ENCODE measurements at places on chromosomes 6 and 20.
A peak's percentile ranks its signal among the peaks of the same experiment; 100 is the strongest.

DNA sequence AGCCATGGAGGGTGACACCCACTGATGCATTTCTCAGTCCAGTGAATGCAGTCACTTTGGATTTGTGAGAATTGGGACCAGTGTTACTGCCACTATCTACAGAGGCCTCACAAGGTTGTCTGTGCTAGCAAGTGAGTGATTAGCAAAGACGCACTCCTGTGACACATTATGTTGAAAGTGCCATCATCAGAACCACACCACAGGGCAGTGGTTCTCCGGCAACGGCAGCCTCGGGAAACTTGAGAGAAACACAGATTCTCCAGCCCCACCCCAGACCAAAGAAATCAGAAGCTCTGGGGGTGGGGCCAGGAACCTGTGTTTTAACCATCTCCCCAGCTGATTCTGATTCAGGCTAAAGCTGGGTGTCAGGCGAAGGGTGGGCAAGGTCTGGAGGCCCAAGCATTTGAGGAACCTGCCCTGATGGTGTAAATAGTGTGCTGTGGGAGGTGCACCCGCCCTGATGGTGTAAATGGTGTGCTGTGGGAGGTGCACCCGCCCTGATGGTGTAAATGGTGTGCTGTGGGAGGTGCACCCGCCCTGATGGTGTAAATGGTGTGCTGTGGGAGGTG is 39.9 kb downstream of the TMEM242 start:
- no peak for DNase-seq

DNA sequence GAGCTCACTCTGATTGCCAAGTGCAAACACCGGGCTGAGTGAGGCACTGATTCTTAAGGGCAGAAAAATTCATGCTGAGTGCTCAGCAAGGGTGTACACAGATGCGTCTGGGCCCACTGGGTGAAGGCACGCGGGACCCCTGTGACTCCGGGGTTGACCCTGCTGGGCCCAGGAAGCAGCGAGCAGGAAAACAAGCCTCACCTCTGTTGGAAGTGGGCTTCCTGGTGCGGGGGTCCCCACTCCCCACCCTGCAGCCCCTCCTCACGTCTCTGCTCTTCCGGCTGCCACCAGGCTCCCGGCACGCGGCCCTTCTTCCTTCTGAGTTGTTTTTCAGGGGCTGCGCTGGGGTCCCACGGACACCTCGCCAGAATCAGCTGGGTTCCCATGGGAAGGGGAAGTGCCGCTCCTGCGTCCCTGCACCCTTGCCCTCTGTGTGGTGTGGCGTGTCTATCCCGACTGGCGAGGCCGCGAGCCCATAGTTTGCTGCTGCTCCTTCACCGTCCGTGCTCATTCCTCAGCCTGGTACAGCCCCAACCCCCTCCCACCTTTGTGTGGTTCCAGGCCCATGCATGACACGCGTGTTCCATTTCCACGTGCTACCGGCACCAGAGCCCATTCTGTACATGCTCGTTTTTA is 80.6 kb upstream of the BHLHE23 start:
- no peak for DNase-seq

DNA sequence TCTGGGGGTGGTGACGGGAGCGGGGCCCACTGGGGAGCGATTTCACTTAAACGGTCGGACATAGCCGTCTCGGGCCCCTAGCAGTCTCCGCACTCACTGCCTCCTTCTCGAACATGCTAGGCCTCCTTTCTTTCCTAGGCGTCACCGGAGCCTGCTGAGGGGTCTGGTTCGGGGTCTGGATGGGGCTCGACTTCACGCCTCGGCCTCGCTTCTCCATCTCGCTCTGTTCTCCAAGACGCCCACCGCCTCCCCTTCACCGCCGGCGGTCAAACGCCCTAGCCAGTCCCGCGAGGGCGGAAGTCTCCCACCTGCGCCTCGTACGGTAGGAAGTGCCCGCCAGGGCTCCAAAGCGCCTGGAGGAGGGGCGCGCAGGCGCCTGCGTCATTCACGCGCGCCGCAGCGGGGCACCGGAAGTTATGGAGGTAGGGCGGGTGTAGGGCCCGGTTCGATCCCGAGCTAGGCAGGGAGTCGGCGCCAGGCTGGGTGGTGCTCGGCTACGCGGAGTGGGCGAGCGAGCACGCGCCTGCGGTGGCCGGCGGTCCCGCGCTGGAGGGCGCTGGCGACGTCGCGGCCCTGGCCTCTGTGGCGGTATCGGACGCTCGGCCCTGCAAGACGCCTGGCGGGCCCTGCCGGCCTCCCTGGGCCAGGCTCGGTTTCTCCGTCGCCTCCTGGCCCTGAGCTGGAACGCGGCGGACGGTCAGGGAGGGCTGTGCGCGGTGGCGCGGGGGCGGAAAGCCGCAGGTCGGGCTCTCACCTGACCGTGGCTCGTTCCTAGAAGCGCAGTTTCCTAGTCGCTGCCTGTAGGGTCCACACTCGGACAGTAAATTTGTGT is at the start of the genes DYNLT2 and ERMARD:
DYNLT2 (minus strand) TSS at position 331 of the 832 bp plus-strand sequence; CDS start at position 217, 114 bp downstream.
ERMARD (plus strand) TSS at position 381 of the 832 bp plus-strand sequence; CDS start at position 417, 36 bp downstream.
- peak; percentile 85 for DNase-seq

GRCh38 chr20:17796091-17796563 is 96.4 kb downstream of the BANF2 start:
- peak; percentile 59 for DNase-seq

GRCh38 chr20:47925593-47925992 is 140.3 kb upstream of the SULF2 start:
- DNase-seq = no peak

GRCh38 chr6:125612345-125612846 is 137.0 kb upstream of the HEY2 start:
- no peak for DNase-seq

DNA sequence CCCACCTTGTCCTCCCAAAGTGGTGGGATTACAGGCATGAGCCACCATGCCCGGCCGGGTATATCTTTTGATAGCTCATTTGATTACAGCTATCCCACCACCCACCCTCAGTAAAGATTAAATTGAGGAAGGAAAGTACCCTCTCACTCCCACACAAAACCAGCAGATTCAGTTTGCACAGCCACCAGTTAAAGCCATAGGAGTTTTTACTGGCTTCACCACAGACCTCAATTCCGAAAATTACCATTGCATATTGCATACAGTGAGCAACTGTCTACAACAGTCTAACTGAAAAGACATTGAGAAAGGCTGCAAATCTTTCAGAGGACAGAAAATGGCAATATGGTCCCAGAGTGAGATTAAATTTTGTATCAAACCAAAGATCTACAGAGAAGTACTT is 34.9 kb downstream of the ESF1 start:
- no peak for DNase-seq

DNA sequence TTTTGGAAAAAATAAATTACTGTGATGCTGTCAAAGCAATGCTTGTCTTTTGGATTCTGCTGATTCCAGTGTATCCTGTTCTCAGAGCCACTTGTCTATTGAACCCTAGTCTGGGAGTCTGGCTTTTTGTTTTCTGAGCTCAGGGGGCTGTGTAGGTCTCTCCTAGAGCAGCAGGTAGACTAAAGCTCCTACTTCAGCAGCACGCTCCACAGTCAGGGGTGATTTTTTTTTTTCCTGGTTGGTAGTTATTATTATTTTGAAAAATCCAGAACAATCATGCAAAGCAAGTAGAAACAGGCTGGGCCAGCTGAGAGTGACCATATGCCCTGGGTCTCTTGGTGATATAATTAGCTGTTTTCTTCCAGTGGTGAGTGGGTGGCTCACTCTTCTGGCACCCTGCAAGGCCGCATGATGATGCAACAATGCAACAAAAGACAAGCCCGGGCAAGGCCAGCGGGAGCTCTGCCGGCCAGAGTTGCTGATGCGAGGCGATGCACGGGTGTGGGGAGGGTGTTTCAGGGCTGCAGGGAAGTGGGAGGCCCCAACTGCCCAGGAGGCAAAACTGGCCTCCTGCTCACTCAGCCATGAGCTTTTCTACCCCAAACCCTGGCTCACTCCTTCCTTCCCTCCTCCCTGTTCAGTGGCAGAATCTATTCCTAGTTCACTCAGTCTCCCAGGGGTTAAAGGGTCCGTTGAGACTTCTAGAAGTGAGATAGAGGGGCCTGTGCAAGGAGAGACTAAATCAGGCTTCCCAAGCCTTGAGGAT is 11.5 kb upstream of the CDKN1A start:
- DNase-seq = peak; percentile 81

DNA sequence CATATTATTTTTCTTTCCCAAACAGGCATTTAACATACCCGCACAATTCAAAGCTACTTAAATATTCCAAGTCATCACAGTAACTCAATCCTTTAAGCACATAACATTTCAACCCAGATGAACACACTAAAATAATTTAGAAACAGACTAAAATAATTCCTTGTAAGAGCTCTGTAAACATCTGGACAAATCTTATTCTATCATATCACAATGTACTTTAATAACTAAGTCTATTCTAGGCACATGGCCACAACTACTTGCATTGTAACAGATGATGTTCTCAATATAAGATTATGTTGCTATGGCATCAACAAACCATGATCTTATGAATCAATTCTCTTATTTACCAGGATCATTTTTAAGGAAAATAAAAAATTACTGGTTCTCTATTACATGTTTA is 123.2 kb upstream of the THEMIS start:
- no peak for DNase-seq

- DNase-seq = no peak
Measured at GRCh38 chr20:43996240-43996930, 81.7 kb downstream of the TOX2 start.

DNA sequence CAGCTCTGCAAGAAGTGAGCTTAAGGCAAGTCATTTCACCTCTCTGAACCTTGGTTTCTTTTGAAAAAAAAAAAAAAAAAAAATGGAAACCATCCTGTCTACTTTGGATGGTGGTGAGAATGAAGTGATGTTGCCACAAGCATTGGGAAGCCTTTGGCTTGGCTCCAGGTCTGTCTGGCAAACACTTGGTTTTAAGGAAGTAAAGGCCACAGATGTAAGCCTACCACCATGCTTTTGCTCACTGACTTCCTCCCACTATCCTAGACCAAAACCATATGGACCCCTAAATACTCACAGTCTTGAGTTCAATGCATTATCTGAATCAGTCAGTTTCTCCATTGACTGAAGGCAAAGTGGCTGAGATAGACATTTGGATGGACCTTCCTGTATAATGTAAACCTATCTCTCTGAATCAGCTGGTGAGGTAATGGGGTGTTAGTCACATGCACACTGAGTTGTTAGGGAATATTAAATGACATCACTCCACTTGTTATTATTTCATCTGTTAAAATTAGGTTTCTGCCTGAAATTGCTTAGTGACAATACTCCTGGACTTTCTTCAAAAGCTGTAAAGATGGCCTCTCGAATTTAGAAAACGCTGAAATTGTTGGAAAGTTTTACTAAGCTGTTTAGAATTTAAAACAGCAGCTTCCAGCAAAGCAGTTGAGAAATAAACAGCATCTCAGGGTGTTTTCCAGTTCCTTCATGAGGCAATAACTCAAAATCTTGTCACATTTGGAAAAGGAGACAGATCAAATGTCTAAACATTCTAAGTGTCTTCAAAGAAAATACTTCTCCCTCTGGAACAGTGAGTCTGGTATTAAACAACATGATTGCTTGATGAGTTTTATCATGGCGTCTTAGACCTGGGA is 833.5 kb downstream of the DHX35 start:
- no peak for DNase-seq

DNA sequence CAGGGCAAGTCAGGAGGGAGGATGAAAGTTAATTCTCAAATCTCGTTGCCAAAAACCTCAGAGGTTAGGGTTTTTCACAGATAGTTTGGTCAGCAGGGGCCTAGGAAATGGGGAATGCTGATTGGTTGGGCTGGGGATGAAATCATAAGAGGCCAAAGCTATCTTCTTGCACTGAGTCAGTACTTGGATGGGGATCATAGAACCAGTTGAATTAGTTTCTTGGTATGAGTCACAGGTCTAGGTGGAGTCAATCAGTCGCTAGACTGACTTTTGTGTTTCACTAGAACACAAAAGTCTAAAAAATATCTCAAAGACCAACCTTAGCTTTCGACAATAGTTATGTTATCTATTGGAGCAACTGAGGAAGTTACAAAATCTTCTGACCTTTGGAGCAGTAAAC is 368.5 kb downstream of the TBC1D32 start:
- no peak for DNase-seq

GRCh38 chr6:42503894-42504293 is 52.2 kb upstream of the TRERF1 start:
- no peak for DNase-seq

DNA sequence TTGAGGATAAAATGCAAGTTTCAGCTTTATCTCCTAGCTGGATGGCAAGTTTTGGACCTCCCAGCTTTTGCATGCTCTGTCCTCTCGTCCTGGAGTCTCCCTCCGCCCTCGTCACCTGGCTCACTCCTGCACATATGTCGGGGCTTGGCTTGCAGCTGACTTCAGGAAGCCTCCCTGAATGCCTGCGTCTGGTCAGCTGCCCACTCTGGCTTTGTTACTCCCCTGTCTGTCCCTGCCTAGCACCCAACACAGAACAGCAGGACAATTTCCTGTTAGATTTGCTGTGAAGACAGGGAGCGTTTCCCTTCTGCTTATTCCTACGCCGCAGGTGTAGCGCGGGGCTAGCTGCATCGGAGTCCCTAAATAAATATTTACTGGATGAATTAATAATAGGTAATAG is 5.4 kb downstream of the JPH2 start:
- DNase-seq = peak; percentile 88

DNA sequence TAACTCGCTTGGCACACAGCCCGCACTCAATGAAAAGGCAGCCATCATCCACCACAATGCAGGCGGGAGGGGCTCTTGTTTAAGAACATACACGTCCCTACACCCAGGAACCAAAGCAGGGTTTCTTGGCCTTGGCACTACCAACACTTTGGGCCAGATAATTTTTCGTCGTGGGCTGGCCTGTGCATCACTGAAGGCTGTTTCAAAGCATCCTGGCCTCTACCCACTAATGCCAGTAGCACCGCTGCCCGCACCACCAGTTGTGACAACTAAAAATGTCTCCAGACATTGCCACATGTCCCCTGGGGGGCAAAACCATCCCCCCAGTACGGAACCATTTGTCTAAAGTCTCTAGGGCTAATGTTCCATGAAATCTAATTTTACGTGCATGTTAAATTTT is 13.0 kb downstream of the UQCC2 start:
- DNase-seq = no peak

GRCh38 chr6:35298625-35299140 is 1.1 kb downstream of the DEF6 start:
- no peak for DNase-seq

GRCh38 chr6:13327691-13328075 is 654 bp downstream of the TBC1D7 start:
- DNase-seq = no peak

GRCh38 chr6:73636048-73636447 is 17.7 kb downstream of the SLC17A5 start:
- DNase-seq = no peak

GRCh38 chr6:7080311-7080710 is 27.4 kb upstream of the RREB1 start:
- DNase-seq = no peak

- DNase-seq = no peak
Measured at GRCh38 chr20:60491051-60491581, 532.9 kb downstream of the CDH26 start.

Data from gastrocnemius medialis (tissue), 4 donors.